ENCODE measurements at places on chromosomes 3 and 15.
A peak's percentile ranks its signal among the peaks of the same experiment; 100 is the strongest.

GRCh38 chr15:31905054-31905453 is 125.3 kb upstream of the CHRNA7 start:
- no peak for DNase-seq

DNA sequence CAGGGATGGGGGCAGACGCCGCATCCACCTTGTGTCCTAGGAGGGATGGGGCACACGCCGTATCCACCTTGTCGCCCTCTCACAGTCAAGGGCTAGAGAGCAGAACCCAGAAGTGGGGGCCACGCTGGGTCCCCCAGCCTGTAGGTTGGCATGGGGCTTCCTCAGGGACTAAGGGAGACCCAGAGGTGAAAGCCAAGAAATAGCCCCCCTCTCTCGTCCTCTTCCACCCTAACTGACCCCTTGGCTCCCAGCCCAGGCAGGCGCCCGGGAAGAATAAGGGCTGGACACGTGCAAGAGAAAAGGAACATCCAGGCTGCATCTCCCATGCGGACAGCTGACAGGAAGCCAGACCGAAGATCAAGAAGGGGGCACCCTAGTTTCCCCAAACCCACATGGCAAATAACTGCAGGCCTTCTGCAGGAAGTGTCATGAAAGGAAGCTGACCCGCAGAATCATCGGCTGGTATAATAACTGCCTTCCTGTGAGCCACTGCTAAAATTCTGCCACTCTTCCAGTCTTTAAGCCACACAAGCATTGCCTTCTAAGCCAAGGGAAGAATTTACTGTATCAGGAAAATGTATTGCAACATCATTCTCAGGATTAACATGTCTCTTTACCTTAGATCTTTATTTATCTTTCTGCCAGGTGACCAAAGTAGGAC is 38.5 kb upstream of the TFRC start:
- DNase-seq = no peak

DNA sequence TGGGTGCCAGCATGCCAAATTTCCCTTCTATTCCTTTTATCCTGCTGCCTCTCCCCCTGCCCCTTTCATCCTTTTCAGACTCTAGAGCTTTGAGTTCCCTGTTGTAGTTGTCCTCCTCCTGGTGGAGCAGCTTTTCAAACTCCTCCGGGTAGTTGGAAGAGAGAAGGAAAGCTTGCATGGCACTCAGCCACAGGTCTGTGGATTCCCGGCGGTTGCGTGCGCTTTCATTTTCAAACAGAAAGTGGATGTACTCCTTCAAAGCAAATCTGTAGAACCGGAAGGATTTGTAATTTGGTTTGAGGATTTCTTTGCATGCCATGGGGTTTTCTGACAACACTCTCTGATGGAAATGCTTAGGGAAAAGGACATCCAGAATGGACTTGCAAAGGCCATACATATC is 68.1 kb upstream of the DCLK3 start:
- DNase-seq = no peak

GRCh38 chr15:57345584-57345983 is 30.7 kb upstream of the CGNL1 start:
- DNase-seq = peak; percentile 21

GRCh38 chr3:156898296-156898880 is 72.2 kb downstream of the LEKR1 start:
- no peak for DNase-seq

- no peak for DNase-seq
Measured at GRCh38 chr3:86382556-86382955, 608.4 kb downstream of the VGLL3 start.

DNA sequence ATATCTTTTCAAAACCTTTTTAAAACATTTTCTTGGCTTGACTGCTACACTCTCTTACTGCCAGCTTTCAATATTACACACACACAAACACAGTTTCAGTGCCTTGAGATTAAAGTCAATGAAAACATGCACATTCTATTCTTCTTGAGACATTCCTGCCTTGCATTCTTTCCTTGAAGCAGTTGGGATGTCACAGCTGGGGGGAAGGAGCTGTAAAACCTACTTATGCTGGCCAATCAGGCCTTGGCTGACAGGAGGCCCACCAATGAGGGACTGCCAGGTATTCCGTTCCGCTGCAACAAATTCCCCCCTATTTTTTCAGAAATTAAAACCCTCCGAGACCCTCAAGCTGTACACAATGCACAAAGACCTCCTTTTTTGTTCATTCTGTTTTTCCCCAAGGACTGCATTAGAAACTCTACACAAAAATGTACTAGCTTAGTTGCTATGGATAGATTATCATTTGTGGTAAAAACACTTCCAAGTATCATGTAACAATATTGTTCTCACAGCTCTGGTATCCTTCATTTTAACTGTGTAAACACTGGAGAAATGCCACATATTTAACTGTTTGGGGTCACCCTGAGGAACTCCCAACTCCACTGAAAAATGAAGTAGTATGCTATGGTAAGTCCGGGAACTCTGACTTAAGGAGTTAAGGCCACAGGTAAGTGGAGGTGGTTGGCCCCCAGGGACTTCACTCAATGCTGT is 18.5 kb downstream of the FSTL1 start:
- DNase-seq = no peak

- DNase-seq = no peak
Measured at GRCh38 chr3:65052101-65052500, 364.3 kb upstream of the ADAMTS9 start.

DNA sequence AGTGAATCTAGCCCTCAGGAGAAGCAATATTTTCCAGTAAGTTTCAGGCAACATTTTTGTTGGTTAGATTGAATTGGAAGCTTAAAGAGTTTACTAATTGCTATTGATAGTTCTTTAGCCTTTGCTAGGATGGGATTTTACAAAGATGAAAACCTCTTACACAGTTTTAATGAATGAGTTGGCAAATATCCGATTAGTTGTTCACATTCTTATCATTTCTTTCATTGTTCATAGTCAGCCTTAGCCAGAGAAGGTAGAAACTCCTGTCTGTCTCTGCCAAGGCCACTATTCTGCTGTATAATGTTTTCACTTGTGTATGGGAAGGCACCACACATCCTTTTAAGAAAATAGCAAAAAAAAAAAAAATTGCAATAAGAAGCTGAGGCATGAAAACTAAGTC is 222.0 kb upstream of the MANF start:
- no peak for DNase-seq

DNA sequence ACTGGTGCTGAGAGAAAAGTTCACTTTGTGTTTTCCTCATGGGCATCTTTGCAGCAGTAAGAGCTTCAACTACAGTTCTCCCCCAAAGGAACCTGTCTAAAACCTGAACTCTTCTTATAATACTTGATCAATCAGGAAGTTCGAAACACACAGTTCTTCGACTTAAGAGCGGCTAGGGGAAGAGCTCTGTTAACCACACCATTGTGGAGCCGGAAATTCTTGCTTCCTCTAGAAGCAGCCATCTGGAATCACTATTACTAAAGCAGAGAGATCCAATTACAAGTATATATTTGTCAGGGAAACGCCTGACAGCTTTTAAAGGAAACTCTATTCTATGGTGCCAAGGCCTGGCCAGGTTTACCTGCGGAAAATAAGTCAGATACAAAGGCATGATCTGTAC is 337.3 kb upstream of the CBLB start:
- DNase-seq = peak; percentile 67

DNA sequence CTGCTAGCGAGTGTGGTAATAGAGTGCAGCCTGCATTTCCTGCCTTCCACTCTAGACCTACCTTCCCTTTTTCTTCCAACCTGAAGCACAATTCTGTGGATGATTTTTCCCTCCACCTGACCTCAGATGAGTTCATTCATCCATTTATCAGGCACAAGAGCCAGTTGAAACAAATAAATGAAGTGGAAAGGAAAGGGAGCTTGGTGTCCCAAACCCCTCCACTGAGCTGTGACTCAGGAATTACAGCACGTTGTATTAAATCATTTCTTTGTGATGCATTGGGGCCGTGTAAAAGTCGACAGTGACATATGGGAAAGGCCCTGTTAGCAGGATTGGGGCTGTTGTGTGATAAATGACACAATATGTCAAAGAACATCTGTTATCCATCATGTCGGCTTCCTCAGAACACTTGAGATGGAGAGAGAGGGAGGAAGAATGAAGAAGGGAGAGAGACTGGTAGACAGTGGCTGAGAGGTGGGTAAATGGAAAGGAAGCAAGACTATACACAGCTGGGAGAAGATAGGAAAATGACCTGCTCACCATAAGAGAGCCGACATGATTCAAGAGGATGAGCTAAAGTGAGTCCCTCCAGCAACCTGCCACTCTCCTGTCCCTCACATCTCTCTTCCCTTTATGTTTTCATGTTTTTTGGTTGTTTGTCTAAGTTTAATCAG is 366.0 kb downstream of the AGBL1 start:
- DNase-seq = peak; percentile 99

DNA sequence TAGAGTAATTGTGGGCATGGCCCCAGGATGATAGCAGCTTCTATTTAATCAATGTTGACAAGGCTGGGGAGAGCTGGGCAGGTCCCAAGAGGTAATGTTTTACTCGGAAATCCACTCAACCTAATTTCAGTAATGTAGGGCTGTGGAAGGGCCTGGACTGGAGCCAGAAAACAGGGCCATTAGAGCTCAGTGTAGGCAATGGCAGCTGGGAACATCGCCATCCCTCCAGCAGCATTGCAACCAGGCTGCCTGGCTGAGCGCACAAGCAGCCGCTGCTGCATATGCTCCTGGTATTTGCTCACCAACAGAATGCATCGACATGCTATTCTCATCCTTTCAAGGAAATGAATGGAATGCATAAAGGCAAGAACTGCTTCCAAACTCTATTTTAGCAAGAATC is 90.0 kb downstream of the GAP43 start:
- peak; percentile 91 for DNase-seq

DNA sequence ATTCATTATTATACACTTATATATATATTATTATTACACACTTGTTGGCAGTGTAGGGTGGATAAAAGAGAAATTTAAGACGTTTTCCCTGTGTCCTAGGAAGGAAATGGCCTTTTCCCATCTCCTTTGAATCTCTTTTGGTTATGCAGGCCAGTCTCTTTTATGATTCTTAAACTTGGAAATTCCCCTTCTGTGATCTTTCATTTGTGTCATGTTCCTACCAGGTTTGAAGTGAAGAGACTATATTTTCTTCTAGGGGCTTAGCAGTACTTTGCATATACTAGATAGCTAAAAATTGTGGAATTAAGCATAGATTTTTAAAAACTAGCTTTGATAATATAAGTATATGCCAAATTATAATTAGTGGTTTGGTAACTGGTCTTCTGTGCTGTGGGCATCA is 58.5 kb downstream of the BBX start:
- no peak for DNase-seq

DNA sequence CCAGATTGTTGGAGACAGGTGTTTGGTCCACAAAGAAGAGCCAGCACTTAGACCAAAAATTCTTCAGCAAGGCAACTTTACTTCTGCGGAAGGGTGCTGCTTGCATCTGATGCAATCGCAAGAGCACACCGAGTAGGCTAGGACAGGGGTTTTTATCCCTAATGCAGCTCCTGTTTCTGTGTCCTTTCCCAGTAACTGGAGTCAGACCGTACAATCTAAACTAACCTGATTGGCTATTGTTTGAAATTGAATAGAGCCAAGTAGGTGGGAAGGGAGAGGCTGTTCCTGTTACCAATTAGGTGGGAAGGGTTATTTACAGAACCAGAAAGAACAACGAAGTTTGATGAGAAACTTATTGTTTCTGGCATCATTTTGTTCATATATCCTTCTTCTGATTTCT is 77.6 kb downstream of the CHCHD4 start:
- DNase-seq = no peak

DNA sequence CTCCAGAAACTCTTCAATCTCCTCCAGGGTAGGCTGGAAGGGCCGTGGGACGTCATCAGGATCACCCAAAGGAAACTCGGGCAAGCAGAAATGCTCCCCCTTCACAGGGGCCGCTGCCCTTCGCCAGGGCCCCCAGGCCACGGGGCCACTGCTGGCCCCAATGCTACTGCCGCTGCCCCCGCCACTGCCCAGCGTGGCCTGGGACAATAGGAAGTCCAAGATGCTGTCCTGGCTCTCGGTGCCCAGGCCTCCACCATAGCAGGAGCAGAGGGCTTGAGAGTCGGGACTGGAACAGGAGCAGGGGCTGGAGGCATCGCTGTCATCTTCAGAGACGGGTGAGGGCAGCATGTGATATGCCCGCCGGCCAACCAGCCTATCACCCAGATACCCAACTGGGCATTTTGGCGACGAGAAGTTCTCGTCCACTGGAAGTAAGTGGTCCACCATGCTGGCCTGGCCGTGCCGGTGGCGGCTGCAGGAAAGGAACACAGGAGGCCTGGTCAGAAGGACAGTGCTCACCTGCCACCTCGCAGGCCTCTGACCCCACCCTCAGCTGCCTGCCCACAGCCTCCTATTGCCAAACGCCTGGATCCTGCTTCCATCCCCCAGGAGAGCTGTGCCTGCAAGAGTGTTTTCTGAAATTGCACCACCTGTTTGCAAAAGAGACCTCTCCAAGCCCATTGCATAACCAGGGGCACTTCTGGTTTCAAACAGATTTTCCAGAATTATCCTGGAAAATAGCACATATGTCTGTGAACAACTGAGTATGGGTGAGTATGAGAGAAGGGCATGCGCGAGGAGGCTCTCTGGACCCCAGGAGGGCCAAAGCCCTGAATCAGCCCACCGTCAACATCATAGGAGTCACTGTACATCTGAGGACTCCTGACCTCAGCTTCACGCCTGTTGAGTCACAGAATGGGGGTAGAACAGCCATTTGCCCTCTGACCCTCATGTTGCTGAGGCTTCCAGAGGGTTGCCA is 4.4 kb downstream of the KLF15 start:
- DNase-seq = no peak

- no peak for DNase-seq
Measured at GRCh38 chr3:10445561-10446175, 59.7 kb downstream of the ATP2B2 start.

GRCh38 chr3:177282119-177282655 is 84.9 kb upstream of the TBL1XR1 start:
- DNase-seq = no peak

DNA sequence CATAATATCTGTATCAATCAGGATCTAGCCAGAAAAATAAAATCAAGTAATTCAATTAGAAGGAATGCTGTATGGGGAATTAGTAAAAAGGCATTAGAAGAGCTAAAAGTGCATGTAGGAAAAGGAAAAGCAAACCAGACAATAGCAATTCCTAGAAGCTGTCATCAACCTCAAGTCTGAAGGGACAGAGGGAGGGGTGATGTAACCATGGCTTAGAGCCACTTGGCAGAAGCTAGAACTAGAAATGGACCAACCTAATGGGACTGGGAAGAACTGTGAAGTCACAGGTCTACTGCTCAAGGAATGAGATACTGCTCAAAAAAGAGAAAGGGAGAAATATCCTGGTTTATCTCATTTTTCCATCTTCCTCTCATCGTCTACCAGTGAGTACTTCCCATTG is 590.7 kb upstream of the SGO1 start:
- DNase-seq = no peak

GRCh38 chr3:12884186-12884680 is 42.9 kb upstream of the RPL32 start:
- peak; percentile 87 for DNase-seq

DNA sequence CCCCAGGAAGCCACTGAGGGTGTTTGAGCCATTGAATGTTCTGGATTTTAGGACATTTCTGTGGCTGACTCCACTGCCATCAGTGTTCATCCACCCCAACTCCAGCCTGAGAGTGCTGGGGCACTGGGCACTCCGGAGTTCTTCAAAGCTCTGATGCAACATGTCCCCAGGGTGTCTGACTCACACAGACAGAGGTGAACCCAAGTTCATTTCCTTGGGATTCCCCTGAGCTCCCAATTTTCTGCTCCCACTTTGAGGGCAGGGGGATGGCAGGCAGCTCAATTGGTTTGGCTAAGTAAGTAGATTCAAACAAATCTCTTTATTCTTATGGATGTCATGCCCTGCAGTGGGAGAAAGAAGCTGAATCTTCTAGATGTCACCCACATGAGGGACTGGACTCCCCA is 2.2 kb downstream of the STRA6 start:
- no peak for DNase-seq

GRCh38 chr3:55709411-55710012 is 222.4 kb upstream of the WNT5A start:
- peak; percentile 27 for DNase-seq
